Sciatic nerve (tissue), 2 donors: ENCODE measurements at places on chromosomes 2 and 18.

DNA sequence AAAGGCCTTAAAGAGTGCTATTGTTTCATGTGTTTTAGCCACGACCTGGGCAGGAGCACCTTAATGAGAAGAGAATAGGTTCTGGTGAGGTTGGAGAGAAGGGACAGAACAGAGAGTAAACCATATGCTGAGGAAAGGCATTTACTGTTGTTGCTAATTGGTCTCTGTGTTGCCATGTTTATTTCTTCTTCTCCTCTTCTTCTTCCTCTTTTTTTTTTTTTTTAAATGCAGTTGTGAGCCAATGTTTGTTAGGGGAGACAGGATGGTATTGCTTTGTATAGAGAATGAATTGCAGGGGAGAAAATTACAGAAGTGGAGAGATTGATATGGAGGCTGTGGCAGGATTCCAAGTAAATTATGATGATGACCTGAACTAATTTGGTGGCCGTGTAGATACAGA lies 2.6 kb downstream of the SCN9A start:
- DNase-seq, result no peak

GRCh38 chr2:134308474-134309385 lies 54.9 kb downstream of the MGAT5 start:
- no peak for DNase-seq

GRCh38 chr18:23867006-23867405 lies 147.5 kb upstream of the TTC39C start:
- DNase-seq, result no peak

DNA sequence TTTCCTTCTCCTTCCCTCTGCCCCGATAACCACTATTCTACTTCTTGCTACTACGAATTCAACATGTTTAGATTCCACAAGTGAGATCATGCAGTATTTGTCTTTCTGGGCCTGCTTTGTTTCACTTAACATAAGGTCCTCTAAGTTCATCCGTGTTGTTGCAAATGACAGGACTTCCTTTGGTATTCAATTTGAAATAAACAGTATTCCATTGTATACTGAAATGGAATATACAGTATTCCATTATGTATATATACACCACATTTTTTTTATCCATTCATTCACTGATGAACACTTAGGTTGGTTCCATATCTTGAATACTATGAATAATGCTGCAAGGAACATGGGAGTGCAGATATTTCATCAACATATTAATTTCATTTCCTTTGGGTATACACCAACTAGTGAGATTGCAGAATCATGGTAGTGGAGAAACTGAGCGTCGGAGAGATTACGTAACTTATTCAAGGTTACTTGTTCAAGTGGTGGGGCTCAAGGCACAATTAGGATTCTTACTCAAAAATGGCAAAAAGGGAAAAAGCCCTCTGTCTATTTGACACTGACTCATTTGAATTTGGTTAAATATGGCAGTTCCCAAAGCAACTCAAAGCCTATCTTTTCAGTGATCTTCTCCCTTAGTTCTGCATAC lies 85.1 kb downstream of the CHN1 start:
- no peak for DNase-seq

- no peak for DNase-seq
These were observed 70.3 kb downstream of the THADA start for GRCh38 chr2:43525506-43525905.

DNA sequence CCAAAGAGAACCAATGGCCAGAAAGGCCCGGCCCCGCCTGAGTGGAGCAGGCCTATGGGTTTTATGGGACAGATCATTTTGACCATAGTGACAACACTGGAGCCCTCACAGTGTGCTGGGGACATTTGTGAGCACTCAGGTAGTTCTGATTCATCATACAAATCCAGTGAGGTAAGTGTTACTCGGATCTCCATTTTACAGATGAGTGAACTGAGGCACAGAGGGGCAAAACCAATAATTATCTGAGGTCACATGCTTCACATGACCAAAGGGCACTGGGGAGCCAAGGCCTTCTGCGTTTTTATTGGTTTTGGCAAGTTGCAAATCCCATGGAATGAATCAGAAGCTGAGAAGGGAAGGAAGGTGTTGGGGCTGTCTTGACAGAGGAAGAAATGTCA lies 111.5 kb upstream of the MGAT5 start:
- no peak for DNase-seq

DNA sequence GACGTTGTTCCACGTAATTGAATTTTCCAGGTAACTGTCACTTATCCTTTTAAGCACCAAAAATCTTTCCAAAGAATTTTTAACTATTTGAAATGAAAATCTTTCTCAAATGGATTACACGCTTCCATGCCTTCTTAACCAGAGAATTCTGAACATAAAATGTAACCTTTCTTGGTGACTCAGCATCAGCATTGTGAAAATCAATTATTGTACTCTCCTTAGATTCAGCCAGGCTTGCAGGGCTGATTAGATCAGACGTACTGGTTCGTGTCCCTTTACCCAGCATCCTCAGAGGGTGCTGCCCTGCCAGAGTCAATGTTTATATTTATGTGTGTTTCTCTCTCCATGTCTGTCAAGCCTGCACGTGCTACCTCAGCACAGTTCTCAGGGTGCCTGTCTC lies 623.9 kb downstream of the CNTNAP5 start:
- DNase-seq, result no peak

DNA sequence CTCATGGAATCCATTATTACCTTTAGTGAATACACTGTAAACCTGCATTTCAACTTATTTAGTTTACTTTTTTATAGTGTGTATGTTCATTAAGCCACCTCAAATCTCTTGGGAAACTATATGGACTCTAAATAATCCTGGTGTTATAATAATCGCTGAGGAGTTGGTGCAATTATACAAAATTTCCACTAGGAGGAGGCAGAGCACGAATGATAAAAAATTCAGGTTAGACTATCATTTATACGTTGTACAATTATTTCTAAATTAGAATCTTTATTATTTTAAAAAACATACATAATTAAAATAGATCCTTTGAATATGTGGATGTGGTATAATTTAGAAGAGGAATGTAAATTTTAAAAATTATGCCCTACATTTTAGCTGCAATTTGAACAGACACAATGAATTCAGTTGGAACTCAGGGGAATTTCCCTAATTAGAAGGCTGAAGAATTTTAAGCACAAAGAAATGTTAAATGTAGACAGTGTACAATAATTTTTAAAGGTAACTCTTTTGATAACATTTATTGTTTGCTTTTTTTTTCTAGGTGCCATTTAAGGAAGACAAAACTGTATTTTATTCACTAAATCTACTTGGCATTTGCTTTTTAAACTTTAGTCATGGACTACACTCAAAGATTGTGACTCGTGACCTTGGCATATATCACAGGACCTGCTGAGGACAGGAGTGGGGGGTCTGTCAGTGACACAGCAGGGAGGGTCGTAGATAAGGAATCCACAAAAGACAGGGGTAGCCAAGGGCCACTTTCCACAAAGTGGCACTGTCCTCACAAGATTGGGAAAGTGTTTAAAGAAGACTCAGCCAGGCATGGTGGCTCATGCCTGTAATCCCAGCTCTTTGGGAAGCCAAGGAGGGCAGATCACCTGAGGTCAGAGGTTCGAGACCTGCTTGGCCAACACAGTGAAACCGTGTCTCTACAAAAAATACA lies 45.5 kb downstream of the RAB12 start:
- DNase-seq, result no peak

DNA sequence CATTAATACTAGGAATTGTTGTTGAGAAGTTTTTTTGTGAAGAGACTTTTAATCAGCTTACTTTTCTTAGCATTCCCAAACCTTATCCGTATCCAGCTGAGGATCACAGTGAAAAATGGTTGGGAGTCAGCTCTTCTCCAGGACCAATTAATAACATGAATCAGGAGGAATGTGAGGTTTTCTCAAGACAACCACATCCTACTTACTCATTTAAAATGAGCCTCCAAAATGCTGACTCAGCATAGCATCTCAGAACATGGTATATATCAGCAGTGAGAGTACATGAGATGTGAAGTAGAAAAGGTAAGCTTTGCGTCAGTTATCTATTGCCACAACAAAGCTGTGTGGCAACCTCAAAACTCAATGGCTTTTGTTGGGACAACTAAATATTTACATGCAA lies 140.3 kb downstream of the NRP2 start:
- DNase-seq, result no peak

DNA sequence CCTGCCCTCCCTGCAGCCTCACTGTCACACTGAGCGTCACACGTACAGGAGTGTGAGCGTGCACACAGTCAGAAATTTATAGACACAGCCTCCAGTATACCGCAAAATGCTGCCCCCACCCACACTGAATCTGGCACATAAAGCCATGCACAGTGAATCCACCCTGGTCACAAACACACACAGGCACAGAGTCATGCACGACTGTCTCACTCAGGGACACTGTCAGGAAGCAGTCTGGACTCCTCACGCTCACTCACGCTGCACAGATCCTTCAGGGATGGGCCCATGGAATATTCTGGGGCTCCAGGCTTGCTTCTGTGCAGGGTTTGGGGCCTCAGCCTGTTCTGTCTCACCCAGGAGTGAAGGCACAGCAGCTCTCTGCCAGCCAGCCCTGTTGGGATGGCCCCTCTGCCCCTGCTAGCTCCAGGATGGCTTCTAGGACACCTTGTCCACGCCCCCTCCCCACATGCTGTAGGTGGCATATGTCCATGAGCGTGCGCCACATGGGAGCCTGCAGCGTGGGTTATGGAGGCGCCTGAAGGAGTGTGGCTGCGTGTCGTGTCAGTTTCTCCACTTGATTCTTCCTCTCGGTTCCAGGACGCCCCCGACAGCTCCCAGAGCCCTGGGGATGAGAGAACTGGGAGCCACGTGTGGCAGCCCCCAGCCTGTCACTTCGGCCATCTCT lies 175.8 kb downstream of the CELF4 start:
- no peak for DNase-seq

DNA sequence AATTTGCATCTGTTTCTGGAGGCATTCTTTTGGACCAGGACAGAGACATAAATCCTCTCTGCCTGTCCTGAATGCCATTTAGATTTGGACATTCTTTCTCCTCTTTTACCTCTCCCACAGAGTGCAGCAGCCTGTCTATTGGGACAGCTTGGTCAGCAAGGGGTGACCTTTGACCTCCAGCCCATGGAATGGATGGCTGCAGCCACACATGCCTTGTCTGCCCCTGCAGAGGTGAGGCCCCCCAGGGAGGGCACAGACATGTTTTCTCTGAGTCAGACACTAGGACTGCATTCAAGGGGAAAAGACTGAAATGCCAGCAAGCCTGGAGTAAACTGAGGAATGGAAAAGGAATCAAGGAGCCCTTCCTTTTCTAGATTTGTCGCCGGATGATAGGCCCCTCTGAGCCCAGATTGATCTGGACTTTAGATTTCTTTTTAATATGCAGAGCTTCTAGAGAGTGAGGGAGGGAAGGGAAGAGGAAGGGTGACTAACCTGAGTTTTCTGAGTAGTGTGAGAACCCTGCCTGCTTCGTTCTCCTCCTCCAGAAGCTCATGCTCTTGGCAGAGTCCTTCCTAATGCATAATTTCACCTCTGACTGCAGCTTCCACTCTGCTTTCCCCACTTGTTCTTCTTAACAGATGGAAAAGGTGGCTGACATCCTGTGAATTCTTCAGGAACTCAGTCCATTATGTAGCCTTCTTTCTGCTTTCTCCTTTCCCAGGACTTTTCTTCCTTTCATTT lies 16.1 kb upstream of the TTLL4 start:
- no peak for DNase-seq

- peak; percentile 85 for DNase-seq
These were observed 1.5 kb downstream of the RND3 start for GRCh38 chr2:150485871-150486538.

DNA sequence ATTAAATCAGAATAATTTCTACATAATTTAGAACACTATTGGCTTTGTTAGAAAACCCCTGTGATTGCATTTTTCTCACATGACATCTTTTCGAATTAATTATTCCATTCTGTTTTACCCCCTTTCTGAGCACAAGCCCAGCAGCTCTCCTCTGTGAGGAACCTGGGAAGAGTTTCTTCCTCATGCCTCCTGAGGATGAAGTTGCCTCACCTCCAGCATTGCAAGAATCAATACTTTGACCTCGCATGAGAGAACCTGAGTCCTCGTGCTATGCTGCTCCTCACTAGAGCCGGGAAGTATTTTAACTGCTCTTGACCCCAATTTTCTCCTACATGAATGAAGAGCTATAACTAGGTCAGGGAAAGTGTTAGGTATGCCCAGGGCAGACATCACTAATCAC lies 77.1 kb upstream of the RAPH1 start:
- DNase-seq, result no peak

- no peak for DNase-seq
These were observed 98.5 kb upstream of the RIOK3 start for GRCh38 chr18:23354625-23355024.

GRCh38 chr18:47280121-47280520 lies 28.7 kb upstream of the SKOR2 start:
- DNase-seq, result no peak
